Stimulated activated CD4-positive, alpha-beta T cell treated with anti-CD3 and anti-CD28 coated beads, Interleukin-2, amount 100 ng/mL, for 4 hours (primary cell): ENCODE measurements at places on chromosomes 2 and 18.
A peak's percentile ranks its signal among the peaks of the same experiment; 100 is the strongest.

GRCh38 chr18:52499016-52499415, 159.0 kb downstream of the DCC start:
- DNase-seq = no peak

- no peak for DNase-seq
Measured at GRCh38 chr2:14615760-14616159, 16.8 kb upstream of the LRATD1 start.

DNA sequence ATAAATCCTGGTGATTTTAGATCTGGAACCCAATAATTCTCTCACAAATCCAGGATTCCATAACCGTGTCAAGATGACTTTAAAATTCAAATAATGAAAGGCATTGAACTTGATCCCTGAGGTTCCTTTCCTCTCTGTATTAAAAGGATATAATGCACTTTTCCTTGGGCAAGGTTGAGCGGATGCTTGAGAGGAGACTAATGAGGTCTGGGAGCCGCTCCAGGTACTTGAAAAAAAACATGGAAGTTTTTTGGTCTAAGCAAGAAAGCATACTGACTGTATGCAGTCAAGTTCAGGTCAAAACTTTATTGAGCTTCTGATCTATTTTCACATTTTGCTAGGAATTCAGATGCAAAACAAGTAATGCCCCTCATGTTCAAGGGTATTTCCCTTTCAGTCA, 318.5 kb downstream of the RAD51AP2 start:
- DNase-seq = no peak

DNA sequence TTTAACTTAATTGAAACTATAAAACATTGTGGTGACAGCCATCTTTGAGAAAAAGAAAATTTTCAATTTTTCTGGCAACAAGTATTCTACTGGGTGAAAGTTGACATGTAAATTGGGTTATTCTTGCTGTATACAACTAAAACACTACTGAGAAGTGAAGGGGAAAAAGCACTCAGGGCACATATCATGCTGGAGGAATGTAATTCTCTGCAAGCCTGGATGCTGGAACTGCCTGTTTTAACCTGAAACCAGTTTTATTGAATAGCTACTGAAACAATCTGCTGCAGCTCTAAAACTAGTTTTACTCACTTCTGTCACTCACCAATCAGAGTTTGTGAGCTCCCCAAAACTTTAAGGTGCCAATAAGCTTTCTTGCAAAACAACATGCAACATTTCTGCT, 1136.0 kb downstream of the LRP1B start:
- no peak for DNase-seq

DNA sequence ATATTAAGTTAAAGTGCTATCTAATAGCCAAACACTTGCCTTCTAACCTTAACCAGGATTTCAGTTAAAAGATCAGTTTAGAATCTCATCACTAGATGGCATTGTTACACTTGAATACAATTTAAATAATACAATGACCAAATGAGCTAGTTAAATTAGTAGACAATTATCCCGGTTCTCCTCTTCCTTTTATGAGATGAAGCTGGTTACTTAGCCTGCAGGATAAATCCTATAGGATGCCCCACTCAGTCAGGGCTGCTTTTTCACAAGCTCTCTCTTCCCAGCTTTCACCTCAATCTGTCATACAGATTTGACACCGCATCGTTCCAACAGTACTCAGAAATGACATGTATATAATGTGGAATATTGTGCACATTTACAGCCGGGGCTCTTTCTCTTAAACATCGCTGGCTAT, 678.8 kb downstream of the KCNJ3 start:
- no peak for DNase-seq

- no peak for DNase-seq
Measured at GRCh38 chr18:79871026-79871390, 73.3 kb downstream of the KCNG2 start.

DNA sequence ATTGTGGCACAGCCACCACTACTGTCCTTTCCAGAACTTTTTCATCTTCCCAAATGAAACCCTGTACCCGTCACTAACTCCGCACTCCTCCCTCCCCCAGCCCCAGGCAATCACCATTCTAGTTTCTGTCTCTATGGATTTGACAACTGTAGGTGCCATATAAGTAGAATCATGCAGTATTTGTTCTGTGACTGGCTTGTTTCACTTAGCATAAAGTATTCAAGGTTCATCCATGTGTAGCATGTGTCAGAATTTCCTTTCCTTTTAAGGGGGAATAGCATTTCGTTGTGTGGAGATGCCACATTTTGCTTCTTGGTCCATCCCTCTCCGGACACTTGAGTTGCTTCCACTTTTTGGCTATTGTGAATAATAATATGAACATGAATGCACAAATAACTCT, 842 bp upstream of the CKAP2L start:
- no peak for DNase-seq

GRCh38 chr2:168848225-168848624, 42.0 kb downstream of the SPC25 start:
- DNase-seq = no peak

GRCh38 chr2:74481961-74482800, 617 bp downstream of the CCDC142 start:
- no peak for DNase-seq

DNA sequence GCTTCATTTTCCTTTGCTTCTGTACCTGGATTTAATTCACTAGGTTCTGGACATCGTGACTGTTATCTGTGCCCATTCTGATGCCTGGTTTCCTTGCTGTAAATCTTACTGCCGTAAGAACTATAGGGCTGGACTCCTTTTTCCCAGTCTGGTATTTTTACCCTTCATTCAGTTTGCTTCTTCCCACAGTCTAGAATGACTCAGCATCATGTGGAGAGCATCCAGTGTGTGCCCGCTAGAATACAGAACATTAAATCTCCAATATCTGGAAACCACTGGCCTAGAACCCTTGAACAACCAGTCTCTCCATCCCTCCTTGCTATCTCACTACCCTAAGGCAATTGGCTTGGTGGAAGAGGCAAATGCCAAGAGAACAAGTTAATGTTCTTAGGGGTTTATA, 1075.4 kb upstream of the ZEB2 start:
- no peak for DNase-seq

DNA sequence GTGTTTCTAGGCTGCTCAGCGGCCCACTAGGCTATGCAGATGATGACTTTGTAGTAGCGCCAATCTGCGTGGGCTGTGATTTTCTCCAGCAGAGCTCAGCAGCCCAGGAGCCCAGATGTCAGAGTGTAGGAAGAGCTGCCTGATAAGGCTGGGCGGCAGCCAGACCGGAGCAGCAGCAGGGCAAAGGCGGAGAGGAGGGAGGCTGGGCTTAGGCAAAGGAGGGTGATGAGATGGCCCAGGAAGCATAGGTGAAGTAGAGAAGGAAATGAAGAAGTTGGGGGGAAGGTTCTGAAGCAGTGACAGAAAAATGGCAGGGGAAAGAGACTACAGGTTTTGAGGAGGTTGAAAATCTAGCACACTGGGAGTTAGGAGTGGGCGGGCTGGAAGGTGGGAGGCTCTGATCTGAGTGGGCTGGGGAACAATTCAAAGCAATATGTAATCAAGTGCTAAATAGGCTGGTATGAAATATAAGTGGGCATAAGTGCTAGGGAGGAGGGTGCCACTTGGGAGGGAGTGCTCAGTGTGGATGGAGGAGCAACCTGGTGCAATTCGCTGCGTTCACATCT, 50.6 kb upstream of the STPG4 start:
- no peak for DNase-seq

DNA sequence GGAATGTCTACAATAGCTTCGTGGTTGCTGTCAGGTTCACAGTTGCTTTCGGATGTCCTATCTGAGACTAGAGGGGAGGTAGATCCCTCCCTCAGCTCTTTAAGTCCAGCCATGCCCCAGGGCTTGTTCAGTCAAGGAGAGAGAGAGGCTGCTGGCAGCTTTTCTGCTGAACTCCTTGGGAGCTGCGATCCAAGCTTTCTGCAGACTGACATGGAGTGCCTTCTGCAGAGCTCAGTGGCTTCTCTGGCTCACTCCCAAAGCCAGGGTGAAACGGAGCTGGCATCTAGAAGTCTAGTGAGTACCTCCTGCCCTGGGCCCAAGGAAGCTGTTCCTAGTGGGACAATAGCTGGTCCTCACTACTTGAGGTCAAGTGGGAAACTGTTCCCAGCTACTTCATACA, 62.5 kb downstream of the TMEM17 start:
- DNase-seq = no peak

- DNase-seq = no peak
Measured at GRCh38 chr2:45833968-45834344, 182.5 kb downstream of the PRKCE start.

DNA sequence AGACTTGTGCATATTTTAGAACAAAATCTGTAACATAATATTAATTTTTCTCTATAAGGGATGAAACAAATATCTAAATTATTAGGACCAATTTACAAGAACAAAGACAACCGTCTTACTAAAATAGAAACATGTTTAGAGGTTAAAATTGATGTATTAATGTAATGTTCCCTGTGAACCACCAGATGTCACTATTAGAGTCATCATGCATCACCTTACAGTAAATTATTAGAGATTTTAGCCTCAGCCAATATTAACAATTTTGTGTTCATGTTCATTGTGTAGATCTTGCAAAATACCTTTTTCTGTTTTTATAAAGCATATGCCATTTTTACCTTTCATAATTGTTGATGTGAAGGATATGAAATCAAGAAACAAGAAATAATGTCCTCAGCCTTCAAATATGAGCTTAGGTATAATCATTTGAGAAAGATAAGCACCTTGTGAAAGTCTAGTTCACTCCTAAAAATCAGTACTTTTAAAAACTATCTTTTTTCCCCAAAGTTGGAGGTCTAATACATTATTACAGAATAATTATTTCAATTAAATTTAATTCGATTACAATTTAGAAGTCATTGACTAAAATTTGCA, 344.3 kb upstream of the KCNH7 start:
- no peak for DNase-seq

- DNase-seq = no peak
Measured at GRCh38 chr2:171894612-171894947, 536 bp upstream of the SLC25A12 start.

DNA sequence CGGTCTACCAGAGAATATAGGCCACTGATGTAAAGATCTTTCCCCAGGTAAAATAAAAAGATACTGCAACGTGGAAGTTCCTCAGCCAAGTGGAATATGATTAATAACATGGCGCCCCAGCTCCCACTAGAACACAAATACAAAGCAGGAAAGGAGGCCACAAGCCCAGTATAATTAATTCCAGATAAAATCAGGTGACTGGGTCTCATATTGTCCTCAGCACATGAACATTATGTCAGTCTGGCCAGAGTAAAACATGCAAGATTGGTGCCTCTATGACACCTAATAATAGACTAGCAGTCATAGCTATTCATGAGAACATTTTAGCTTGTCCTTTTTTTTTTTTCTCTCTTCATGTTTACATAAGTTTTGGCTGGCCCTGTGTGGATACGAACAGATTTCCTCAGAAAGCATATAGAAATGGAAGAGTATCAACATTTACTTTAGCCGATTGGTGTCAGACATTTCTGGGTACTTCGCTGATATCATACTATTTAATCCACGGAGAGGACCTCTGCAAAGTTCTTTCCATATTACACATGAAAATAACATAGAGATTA, 523.8 kb upstream of the SETBP1 start:
- no peak for DNase-seq

DNA sequence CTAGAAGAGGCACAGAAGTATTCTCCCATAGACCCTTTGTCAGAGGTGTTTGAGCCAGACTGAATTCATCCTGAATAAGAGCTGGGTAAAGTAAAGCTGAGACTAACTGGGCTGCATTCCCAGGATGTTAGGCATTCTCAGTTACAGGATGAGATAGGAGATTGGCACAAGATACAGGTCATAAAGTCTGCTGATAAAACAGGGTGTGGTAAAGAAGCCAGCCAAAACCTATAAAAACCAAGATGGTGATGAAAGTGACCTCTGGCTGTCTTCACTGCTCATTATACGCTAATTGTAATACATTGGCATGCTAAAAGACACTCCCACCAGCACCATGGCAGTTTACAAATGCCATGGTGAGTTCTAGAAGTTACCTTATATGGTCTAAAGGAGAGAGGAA, 364.9 kb upstream of the TMEFF2 start:
- DNase-seq = no peak

DNA sequence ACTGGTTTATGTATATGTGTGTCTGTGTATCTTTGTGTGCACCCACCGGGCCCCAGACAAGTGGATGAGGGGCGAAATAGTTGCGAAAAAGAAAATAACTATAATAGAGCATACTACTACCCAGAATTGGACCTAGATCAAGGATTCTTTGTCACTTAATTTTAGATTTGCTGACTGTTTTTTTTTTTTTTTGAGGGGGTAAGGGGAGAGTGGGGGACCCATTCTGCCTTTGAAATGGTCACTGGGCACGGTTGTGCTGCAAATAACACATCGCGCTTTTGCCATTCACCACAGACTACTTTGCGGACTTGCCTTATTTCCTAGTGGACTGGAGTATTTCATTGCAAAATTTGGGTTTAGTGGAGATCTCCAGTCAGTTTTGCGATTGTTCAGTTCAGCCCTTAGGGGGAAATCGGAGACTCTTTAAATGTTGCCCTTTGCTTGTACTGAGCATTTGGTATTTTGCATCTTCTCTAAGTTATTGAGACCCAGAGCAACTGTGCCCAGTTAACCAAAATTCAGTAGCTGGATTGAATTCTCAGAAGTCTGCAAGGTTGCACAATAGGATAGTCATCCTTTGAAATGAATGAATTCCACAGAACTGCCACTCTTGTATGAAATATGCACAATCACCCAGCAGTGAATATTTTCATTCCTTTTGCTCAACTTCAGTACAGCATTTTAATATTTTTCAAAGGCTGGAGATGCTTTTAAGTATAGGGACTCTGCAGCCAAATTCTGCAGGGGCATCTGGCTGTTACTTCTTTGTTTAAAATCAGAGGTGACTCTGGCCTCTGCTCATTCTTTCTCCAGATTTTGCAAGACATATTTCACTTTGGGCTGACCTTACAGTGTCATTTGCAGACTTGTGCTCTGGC, 2.9 kb downstream of the TRIB2 start:
- no peak for DNase-seq

GRCh38 chr2:51706220-51706619, 674.3 kb upstream of the NRXN1 start:
- DNase-seq = no peak

DNA sequence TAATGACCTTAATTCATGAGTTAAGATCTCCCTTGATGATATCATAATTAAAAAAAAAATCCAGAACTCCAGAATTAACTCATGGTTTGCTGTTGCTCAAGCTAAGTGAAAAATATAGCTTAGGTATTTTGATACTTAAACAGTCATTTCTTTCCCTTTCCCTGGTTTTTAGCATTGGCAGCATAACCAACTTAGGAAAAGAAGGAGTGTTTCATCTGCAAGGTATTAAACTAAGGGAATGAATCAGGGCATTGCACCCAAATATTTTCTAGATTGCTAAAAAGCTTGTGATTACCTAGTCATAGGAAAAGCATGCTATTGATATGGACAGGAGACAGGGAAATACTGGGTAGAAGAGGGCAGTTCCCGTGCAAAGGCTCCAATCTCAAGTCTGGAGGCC, 207.2 kb downstream of the LRP1B start:
- no peak for DNase-seq

- peak; percentile 47 for DNase-seq
Measured at GRCh38 chr2:54522624-54523281, 66.6 kb downstream of the SPTBN1 start.
